Left ventricle myocardium inferior (tissue), 1 donor: ENCODE measurements at places on chromosomes 2 and 18. TPM values are rescaled to one million over a fixed set of nuclear protein-coding genes. Genes with fewer than 3 reads are reported as not detected.

DNA sequence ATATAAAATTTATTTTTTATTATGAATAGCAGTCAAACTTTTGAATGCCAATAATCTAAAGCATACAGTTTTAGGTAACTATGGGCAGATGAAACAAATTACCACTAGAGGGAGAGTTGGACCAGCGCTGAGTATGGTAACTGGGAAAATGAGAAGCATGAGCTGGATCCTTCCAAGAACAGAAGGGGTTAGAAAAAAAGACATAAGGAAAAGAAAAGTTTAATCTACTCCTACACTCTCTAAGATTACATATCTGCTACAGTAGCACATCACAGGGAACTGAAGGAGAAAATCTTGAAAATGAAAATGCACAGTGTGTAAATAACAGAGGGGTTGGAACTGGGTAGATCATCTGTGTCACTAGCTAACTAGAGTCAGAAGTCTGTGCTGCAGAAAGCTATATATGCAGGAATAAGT lies 15.5 kb downstream of the REG3G start:
- no peak for DNase-seq

- DNase-seq = no peak
Measured at GRCh38 chr2:15154297-15154696, 406.8 kb downstream of the NBAS start.

GRCh38 chr18:8367217-8367988 lies 241.8 kb upstream of the RAB12 start:
- DNase-seq = no peak

The MAL gene
- 4.4 TPM for total RNA-seq

The EDAR gene
- total RNA-seq = 0.33 TPM
